ENCODE measurements at places on chromosomes 3 and 15.

DNA sequence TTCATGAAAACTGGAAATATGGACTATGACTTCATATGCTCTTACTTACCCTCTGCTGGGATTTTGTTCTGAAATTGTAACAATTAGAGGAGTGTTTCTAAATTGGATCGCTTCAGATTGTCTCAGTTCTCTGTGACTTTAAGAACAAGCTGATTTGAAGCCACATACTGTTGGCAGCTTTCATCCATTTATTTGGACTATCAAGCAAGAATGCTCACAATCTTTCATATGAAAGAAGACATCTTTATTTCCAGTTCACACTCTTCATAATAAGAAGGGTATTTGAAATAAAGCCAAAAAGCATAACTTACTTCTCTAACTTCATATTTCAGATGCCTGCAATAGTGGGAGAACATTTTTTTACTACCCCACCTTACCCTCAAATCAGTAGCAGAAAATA lies 491.6 kb upstream of the TPRG1 start:
- no peak for DNase-seq

DNA sequence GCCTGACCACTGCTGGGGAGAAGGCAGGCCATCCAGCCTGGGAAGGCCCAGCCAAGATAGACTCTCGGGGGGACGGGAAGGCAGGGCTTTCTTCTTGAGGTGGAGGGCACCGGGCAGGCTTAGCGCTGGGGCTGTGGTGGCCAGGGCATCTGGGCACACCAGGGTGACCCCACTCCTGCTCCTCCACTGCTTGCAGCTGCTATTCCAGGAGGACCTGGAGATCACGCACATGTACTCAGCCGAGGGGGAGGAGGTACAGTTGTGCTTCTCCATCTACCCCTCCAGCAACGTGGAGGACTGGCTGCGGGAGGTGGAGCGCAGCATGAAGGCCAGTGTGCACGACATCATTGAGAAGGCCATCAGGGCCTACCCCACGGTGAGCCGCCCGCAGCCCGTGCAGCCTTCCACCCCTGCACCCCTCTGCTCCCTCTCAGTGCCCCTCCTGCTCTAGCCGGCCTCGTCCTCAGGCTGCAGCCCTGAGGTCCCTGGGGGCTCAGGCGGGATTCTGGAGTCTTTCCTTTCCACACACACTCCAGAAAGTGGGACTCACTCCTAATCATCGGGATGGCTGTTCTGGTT lies 42.3 kb downstream of the DNAH1 start:
- DNase-seq, result no peak

- peak; percentile 51 for DNase-seq
These were observed 293.1 kb upstream of the CHRM5 start for GRCh38 chr15:33675246-33675645.

DNA sequence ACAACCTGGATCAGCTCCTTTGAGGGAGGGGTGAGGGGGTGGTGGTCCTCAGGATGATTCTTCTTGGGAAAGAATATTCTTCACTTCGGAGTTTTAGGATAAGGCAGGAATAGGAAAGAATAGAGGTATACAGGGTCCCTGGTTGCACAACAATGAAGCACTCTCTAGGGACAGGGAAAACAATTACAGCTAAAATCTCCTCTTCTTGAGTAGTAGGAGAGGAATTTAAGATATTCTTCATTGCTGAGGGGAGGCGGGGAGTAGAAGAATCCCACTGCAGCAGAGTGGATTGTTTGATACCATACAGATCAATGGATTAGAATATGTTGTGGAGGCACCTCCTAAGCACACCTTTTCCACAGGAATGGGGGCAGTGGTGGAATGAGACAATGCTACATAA lies 20.5 kb downstream of the SLC9C1 start:
- DNase-seq, result no peak

GRCh38 chr15:77656294-77656693 lies 23.6 kb upstream of the LINGO1 start:
- peak; percentile 76 for DNase-seq

GRCh38 chr15:89211678-89212170 lies 9.7 kb downstream of the RLBP1 start:
- DNase-seq, result no peak

GRCh38 chr3:87468938-87469337 lies 192.6 kb upstream of the POU1F1 start:
- no peak for DNase-seq

DNA sequence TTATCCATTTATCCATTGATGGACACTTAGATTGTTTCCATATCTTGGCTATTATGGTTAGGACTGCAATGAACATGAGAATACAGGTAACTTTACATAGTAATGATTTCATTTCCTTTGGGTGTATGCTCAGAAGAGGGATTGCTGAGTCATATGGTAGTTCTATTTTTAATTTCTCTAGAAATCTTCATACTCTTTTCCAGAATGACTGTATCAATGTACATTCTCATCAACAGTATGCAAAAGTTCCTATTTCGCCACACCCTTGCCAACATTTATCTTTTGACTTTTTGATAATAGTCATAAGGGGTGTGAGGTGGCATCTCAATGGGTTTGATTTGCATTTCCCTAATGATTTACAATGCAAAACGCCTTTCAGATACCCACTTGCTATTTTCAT lies 6.2 kb upstream of the NIPA1 start:
- DNase-seq, result peak; percentile 9

GRCh38 chr3:27500035-27500434 lies 15.9 kb upstream of the SLC4A7 start:
- peak; percentile 24 for DNase-seq

DNA sequence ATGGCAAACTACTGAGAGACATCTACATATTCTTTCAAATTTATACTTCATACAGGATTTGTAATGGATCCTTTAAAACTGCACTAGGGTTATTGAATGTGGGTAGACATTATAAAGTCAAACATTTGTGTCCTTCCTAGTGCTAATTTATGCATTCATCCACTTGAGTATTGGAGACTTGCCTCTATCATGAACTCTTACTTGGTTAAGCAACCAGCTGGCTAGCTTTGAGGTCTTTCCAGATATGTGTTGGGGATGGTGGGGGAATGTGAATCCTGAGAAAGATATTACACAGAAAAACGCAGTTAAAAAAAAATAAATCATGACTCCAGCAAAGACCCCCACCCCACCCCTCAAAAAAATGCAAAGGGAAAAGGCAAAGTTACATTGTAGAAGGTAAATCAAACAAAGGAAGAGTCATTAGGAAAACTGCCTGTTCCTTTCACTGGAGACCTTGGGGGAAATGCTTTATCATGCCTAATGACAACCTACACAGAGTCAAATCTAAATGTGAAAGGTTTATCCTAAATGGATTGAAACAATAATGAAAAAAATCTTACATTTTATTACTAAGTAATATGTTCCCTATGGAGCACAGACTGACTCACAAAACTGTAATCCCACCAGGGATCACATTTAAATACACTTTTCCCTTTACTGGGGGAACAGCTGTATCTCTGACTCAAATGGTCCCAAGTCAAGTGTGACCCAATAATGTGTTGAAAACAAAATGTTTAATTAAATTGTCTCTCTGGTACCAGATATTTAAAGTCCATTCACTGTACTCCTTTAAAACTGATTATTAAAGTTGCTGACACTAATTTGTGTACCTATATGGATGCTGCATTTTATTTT lies 522.3 kb downstream of the ROBO1 start:
- DNase-seq, result no peak

GRCh38 chr3:8001307-8001706 lies 500.3 kb upstream of the LMCD1 start:
- DNase-seq, result no peak

DNA sequence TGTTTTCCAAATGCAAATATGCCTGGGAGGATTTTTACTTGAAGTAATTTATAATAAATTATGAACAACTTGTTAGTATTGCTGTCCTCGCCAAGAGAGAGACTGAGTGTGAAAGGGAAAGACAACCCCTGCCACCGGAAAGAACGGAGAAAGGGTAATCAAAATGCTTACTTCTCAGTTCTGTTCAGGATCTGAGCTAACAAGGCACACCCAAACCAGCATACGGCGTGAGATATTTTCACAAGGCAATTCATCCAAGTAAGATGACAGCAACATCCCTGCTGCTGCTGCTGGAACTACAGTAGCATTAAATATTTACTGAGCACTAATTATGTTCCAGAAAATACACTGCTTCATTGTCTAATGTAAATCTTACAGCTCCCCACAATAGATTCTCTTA lies 96.1 kb downstream of the KBTBD8 start:
- DNase-seq, result no peak

- no peak for DNase-seq
These were observed 1240.2 kb upstream of the ALCAM start for GRCh38 chr3:104126463-104126862.

DNA sequence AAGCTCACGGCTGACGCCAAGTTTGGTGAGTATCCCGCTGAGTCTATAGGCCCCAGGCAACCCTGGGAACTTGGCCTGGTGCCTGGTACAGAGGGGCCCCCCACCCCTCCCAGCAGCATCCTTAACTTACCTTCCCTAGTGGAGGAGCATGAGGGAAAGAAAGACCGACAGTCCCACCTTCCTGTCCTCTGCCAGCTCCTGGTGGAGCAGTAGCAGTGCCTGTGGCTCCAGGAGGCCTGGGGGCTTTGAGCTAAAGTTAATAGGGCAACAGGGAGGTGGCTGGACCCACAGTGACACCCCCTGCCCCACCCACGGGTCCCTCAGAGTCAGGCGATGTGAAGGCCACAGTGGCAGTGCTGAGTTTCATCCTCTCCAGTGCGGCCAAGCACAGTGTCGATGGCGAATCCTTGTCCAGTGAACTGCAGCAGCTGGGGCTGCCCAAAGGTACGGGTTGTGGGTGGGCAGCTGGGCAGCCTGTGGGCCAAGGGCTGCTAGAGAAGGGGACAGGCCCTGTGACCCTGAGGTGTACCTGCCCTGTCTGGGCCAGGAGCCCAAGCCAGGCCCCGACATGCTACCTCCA lies 2.9 kb downstream of the COMMD4 start:
- no peak for DNase-seq

DNA sequence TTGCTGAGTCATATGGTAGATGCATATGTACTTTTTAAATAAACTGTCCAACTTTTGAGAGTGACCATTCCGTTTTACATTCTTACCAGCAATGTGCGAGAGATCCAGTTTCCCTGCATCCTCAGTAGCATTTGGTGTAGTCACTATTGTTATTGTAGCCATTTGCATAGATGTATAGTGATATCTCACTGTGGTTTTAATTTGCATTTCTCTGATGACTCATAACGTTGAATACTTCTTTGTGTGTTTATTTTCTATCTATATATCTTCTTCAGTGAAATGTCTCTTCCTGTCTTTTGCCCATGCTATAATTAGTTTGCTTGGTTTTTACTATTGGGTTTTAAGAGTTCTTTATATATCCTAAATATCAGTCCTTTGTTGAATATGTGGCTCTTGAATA lies 255.7 kb upstream of the GRM7 start:
- no peak for DNase-seq

DNA sequence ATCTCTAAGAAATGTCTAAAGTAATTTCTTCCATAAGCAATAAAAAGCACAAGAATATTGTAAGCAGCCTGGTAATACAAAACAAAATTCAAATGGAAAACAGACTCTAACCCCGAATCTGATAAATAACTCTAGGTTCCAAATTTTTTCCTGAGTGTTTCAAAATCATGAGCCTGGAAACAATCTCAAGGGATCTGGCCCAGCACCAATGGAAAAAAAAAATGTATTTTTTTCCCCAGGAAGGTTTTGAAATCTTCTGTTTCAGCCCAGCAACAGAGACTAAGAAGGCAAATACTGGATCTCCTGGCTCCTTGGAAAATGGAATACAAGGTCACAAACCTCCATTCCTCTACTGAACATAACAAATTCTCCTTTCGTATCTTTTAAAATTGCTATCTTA lies 13.0 kb downstream of the TBC1D2B start:
- DNase-seq, result no peak

- DNase-seq, result no peak
These were observed 541.1 kb downstream of the AGBL1 start for GRCh38 chr15:86620641-86621349.

- DNase-seq, result no peak
These were observed 9.6 kb downstream of the NEK11 start for GRCh38 chr3:131036200-131036816.

GRCh38 chr3:12423918-12424630 lies 60.2 kb upstream of the TSEN2 start:
- no peak for DNase-seq

DNA sequence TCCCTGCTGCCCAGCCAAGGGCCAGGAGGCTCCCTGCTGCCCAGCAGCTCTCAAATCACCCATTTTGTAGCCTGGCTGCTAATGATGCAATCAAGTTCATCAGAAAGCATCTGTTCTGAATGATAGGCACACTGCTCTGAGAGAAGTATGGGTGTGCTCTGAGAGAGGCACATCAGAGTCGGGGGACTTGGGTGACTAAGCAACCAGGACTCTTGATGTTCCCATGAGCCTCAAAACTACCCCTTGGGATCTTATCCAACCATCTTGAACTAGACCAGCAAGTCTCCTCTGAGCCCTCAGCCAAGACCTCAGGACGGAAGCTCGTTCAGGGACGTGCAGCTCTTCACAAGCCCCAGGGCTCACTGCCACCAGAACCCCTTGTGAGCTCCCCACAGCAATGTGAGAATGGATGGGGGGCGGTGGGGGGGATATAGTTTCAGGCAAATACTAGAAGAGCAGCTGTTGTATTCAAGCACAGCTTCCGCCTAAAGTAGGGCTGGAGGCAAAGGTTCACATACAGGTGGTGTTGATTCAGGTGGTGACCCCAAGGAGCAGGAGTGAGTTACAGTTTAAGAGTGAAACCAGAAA lies 52.2 kb upstream of the HES1 start:
- DNase-seq, result no peak

DNA sequence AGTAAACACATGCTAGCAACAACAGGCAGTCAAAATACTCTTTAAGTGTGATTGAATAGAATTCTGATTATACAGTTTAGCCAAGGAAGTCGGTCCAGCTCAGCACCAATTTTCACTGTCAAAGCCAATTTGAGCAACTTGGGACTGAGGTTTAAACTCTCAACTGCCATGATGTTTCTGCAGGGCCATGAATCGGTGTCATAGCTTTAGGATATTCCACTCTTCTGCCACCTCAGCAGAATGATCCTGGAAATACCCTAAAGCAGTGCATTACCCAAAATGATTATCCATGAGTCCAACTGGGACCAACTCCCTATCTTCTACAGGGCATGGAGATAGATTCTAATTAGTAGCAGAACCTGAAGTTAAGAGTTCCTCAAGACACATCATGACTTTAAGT lies 262.4 kb downstream of the RORA start:
- no peak for DNase-seq

GRCh38 chr3:116757315-116757714 lies 47.7 kb downstream of the TUSC7 start:
- DNase-seq, result no peak

DNA sequence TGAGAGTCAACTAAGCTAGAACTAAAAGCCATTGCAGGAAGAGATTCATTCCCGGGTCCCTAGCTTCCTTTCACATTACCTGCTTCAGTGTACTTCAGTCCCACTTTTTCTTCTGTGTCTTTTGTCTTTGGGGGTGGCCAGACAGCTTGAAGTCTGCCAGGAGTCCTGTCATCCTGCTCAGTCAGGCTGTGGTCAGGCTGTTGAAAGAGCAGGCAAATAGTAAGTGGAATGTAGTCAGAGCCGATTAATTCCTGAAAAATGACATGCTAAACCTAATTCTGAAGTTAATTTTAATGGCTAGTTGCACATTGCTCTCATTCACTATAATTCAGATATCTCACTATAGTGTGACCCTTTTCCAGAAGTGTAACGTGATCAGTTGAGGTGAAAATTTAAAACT lies 129.6 kb downstream of the FMN1 start:
- DNase-seq, result no peak

- DNase-seq, result no peak
These were observed 27.8 kb upstream of the ADGRG7 start for GRCh38 chr3:100581650-100582049.
